ENCODE measurements at places on chromosomes 5 and 9. TPM values are rescaled to one million over a fixed set of nuclear protein-coding genes. Genes with fewer than 3 reads are reported as not detected.

DNA sequence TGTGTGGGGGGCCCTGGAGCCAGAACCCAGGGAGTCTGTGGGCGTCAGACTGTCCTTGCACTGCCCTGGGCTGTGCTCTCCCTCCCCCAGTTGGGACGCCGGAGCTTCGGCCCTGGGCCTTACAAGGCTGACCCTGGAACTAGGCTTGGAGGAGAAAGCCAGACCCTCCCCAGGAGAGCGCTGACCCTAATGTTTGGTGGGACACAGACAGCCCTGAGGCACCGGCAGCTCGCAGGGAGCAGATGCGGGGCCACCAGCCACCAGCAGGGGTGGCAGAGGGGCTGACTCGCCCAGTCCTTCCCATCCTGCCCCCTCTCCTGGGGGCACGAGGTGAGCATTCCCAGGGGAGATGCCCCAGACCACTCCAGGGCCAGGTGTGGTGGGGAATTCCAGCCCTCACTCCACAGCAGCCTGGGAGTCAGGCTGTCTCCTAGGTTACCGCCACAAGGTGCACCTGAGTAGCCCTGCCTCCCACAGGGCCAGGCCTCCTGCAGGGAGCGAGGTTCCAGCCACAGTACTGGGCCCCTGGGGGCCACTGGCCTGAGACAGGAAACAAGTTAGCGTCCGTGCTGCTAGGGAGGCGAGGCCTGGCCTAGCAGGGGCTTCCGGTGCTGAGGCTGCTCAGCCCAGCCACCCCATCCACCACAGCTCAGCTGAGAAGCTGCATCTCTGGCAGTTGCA is 134.6 kb downstream of the OLFM1 start:
- peak; percentile 56 for DNase-seq

- no peak for DNase-seq
Observed at GRCh38 chr9:89314955-89315354, 3.3 kb upstream of the SECISBP2 start.

DNA sequence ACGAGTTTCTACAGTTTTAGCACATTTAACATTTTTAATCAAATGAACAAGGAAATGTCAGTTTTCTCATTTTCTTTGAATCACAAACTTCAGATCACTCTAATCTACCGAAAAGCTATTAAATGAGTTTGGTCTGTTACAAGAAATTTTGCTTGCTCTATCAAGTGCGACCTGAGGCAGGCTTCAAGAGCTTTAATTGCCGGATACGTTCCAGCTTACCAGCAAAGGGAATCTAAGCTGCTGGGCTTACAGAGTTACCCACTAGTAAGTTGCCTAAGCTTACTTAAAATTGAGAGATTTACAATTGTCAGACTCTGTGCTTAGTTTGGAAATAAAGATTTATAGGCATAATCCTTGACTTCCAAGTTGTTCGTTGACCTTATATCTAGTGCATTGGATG is 10.6 kb downstream of the SCGB3A1 start:
- no peak for DNase-seq

- no peak for DNase-seq
Observed at GRCh38 chr5:150757087-150757649, 1.6 kb downstream of the DCTN4 start.

DNA sequence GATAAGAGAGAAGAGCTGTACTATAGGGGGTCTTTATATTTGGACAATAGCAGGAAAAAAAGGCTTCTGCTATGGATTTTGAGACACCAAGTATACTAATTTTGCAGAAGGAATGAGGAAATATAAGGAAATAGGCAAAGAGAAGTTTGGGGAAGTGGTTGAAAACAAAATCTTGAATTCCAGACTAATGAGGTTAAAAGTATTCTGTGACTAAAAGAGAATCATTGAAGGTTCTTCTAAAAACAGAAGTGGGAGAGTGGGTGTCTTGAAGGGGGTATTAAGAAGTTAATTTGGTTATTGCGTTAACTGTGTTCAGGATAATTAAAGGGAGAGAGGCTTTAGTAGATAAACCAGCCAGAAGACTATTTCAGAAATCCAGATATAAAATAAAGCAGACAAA is 148.7 kb downstream of the RFK start:
- no peak for DNase-seq

GRCh38 chr5:159504857-159505304 is 174.6 kb upstream of the IL12B start:
- peak; percentile 43 for DNase-seq

GRCh38 chr5:74233571-74233970 is 407.0 kb downstream of the ENC1 start:
- DNase-seq = no peak

GRCh38 chr5:95731571-95732554 is 727 bp downstream of the RHOBTB3 start:
- DNase-seq = peak; percentile 44

DNA sequence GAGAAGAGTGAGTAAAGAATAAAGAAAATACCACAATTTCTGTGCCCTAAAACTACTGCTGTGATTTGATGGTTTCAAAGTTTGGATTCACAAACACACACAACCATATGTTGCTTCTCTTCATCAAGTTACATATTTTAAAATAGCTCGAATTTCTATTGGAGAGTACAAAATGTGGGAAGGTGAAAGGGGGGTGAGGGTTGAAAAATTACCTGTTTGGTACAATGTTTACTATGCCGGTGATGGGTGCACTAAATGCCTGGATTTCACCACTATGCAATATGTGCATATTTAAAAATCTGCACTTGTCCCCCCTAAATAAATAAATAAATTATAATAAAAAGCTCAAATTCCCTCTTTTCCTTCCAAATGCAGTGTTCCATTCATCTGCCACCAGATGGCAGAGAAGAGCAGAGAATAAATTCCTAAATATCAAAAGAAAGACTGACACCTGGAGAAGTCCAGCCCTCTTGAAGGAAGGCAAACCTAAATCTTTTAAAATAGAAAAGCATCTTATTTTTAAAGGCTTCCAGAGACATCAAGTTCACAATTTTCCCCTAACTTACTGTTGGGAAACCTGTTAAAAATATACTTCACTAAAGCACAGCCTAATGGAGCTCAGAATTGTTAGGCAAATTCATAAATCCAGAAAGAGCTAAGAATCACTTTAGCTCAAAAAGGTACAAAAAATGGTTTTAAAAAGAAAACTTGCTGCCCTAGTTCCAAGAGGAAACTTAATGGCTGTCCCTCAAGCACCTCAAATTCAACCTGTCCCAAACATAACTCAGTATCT is 24.8 kb upstream of the HNRNPA0 start:
- DNase-seq = no peak

DNA sequence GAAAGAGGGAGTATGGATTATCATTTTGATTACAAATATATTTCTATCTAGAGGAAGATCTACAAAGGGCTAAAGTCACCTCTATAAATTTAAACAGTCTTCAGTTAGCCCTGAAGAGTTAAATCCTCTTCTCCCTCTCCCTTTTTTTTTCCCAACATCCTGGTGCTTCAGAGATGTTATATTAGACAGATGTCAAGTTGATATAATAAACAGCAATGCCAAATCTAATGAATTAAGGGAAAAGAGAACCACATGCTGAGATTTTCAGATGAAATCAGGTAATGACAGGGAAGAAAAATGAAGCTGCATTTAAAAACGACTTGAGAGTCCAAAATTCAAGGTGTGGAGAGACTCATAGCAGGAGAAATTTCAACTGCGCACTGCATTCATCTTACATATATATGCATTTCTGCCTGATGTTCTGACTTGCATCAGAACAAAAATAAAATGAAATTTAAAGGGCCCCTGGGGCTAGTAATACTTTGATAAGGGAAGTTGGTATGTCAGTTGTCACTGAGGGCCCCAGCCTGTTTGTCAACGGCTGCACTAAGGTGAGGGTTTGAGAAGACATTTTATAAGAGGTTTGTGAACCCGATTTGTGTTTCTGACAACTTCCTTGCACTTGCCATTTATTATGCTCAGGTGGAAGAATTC is 338.9 kb upstream of the PANK3 start:
- no peak for DNase-seq

GRCh38 chr5:134043793-134044792 is 39.3 kb upstream of the VDAC1 start:
- DNase-seq = no peak

DNA sequence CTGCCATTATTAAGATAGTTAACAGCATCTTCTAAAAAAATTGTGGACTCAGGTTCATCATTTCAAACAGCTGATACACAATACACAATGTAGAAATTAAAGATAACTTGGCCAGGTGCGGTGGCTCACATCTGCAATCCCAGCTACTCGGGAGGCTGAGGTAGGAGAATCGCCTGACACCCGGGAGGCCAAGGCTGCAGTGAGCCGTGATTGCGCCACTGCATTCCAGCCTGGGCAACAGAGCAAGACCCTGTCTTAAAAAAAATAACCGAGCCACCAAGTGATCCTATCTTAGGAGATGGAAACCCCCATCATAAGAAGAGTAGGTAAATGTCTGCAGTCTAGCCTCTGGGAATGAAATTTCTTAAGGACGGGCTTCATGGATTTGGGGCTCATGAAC is 241.7 kb downstream of the PIK3R1 start:
- no peak for DNase-seq

DNA sequence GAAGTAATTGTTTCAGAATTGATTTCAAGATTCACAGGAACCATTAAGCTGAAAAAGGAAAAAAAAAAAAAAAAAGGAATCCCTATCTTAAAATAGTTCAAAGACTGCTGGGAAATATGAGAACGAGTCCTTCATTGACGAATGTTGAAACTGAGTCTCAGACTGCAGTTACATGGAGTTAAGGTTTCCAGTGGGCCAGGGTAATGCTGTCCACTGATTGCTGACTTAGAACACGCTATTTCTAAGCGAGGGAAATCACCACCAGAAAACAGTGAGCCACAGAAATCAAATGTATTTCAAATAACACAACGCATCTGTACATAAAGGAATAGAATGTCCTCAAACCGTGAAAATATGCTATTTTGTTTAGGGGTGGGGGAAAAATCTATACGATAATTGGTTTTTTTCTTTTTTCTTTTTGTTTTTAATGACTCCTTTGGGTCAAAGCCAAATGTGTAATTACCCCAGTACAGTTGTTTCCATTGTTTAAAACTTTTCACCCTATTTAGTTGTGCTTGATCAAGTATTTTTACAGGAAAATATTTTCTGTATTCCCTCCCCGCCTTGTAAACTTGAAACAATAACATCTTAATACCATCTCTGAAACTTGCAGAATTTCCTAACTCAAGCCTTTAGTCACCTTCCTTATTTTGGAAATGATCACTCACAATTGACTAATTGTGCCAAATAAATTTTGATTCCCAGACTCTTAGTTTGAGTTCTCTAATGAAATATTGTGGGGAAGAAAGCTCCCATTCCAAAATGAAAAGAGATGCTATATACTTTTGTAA is 208.3 kb downstream of the MCTP1 start:
- no peak for DNase-seq

Gene IFNA7
- not detected for total RNA-seq

Gene DOCK2
- 4.6 TPM for total RNA-seq

Gene TMC1
- 0.23 TPM for total RNA-seq

Gene NR2F1
- 0.49 TPM for total RNA-seq
